ENCODE measurements at places on chromosomes 6 and 20.

DNA sequence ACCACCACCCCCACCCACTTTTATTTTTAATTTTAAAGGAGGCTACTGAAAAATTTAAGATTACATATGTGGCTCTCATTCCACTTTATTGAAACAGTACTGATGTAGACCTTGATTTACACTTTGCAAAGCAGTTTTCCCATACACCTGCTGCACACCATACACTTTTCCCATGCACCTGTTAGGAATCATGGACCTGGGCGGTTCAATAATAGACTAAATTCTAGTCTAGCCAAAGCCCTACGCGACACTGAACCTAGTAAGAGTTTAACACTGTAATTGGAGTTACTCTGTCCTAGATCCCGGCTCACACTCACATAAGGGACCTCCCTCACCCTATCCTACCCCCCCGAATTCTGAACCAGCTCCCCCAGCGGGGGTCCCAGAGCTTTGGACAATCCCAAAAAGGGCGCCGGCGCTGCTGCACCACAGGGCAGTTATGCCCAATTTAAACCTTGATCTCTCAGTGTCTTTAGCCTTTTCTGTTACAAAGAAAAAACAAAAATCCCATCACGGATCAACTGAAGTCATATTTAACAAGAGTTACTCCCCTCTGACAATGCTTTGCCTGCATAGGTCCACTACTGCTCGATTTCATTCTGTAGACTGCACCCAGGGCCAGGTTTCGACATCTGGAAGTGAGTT is 2.4 kb upstream of the GCLC start:
- no peak for DNase-seq

- no peak for DNase-seq
Observed at GRCh38 chr6:152089992-152090391, 282.5 kb downstream of the ESR1 start.

DNA sequence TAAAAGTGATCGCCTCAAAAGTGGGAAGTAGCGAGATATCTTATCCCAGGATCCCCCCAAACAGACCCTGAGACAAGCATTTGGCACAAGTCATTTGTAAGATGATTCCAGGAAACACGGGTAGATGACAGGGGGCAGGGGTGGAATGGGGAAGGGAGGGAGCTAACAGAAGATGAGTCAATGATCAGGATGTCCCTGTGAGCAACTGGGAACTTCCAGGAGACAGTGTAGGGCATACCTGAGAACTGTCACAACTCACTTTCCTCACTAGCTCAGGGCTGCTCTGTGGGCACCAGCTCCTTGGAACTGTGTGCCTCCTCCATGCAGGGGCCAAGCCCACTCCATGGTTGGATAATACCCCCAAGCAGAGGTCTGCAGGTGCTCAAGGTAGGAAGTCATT is 38.5 kb upstream of the VSX1 start:
- no peak for DNase-seq

DNA sequence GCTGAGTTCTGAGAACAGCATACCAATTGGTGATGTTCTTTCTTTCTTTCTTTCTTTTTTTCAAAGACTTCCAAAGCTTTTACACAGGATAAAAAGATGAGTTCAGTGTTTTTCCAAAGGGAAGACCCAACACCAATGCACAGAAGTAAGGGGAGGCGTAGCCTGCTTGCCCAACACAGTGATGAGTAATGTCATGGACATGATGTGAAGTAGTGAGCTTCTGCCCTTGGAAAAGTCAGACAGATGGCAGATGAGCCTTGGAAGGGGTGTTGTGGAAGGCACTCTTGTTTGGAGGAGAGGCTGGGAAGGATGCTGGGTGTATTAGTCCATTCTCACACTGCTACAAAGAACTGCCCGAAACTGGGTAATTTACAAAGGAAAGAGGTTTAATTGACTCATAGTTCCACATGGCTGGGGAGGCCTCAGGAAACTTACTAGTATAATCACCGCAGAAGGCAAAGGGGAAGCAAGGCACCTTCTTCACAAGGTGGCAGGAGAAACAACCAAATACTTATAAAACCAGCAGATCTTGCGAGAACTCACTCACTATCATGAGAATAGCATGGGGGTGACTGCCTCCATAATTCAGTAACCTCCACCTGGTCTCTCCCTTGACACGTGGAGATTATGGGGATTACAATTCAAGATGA is 12.6 kb downstream of the LRP11 start:
- DNase-seq, result no peak

- DNase-seq, result no peak
Observed at GRCh38 chr6:169779092-169779815, 27.8 kb downstream of the ERMARD start.
